ENCODE measurements at places on chromosomes 5 and 9. TPM values are rescaled to one million over a fixed set of nuclear protein-coding genes. Genes with fewer than 3 reads are reported as not detected.
A peak's percentile ranks its signal among the peaks of the same experiment; 100 is the strongest.

DNA sequence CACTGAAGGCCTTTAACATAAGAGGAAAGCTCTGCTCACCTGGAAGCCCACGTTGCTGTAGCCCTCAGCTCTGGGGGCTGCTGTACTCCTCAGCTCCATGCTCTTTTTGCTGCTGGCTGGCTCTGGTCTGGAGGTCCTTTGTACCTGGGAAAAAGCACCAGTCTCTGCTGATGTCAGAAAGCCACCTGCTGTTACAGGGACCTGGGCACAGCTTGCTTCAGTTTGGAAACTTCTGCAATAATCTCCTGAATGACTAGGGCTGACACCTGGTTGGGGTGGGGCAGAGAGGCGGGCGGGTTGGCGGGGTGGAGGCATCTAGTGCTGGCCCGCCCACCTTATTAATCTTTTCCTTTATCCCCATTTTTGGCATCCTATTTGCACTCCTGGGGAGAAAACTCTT, at the start of gene SLC28A3:
SLC28A3 (minus strand) TSS at position 224 of the 400 bp plus-strand sequence; CDS start at position 99, 125 bp downstream.
- no peak for DNase-seq

The PAX5 gene
- 0.24 TPM for polyA plus RNA-seq

The TAS2R1 gene
- polyA plus RNA-seq = not detected

DNA sequence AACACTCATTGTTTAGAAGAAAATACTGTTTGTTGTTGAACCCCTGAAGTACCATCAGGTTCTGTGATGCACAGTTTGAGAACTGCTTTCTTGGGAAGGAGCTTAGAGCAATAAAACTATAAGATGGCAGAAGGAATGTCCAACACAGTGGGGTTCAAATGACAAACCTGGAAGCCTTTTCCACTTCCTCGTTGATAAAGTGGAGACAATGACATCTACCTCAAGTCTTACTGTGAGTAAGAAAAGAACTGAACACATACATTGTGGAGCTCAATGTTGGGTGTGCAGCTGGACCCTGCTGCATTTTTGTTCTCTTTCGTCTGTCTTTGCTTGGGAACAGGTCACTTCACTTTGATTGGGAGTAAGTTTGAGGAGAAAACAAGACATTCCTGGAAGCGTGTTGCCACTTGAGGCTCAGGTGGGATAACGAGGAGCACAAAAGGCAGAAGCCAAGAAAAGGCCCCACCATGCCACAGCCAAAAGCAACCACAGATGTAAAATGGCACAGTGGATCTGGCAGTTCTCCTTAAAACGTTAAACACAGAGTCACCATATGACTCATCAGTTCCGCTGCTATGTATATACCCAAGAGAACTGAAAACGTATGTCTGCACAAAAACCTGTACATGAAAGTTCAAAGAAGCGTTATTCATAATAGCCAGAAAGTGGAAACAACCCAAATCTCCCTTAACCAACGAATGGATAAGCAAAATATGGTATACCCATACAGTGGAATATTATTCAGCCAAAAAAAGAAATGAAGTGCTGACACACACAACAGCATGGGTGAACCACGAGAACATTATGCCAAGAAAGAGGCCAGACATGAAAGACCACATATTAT, 42.9 kb upstream of the SUB1 start:
- DNase-seq = no peak

- no peak for DNase-seq
These were observed 9.9 kb upstream of the NINJ1 start for GRCh38 chr9:93143830-93144530.

GRCh38 chr5:35926389-35927051, 11.9 kb downstream of the CAPSL start:
- peak; percentile 37 for DNase-seq

GRCh38 chr5:16869821-16870796, 66.0 kb downstream of the MYO10 start:
- DNase-seq = no peak

The OTULINL gene
- polyA plus RNA-seq = 10.2 TPM

The LHX6 gene
- 21.4 TPM for polyA plus RNA-seq

DNA sequence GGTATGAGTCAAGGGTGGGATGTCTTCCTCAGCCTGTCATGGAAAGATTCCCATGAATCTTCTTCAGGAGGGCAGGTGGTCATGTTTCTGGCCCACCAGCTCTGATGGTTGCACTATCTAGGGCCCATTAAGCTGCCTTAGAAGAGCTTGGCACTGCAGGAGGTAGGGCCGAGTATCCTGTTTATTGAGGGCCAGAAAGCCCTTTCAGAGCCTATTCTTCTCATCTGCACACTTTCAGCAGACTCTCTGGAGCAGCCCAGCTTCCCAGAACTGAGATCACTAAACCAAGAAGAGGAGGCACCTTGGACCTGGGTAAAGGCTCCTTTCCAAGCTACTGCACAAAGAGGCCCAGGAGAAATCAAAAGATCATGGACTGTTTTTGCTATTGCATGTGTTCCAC, 146.5 kb downstream of the MTX3 start:
- DNase-seq = no peak

- no peak for DNase-seq
These were observed 752.8 kb upstream of the ADAMTS16 start for GRCh38 chr5:4387290-4387689.

DNA sequence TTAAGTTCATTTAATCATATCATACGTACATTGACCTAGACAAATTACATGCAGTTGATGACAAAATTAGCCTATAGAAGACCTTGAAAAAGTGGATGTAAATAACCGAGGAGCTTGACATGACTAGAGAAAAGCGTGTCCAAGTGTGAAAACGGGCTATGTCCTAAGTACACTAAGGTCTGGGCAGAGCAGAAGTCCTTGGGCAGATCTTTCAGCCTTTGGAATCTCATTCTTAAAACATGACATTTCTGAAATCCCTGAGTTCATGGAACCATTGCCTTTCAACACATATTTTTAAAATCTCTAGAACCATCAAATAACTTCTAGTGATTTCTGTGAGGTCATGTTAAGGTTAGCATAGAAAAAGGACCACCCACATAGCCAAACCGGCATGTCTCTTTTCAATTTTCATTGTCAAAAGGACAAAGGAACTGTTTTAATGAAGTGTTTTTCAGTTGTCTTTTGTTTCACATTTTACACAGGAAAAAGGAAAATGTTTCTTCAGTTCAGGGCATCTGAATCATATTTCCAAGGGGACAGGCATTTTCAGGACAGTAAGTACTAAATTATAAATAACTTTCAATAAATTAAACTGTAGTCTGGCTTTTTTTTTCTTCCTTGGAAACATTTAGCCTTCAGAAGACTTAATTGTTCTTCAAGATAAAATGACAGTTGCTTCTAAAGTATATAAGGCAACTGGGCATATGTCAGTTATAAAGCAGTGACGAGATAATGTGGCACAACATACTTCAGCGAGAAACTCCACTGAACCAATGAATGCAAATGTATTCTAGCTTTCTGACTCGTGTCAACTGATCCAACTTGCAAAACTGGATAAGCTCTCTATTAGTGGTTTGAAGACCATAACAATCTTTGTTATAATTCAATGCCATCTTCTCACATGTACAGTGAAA, 416.8 kb downstream of the NFIB start:
- no peak for DNase-seq

- no peak for DNase-seq
These were observed 165.8 kb downstream of the SEMA5A start for GRCh38 chr5:9380109-9380508.

All from right lung (tissue), 10 donors.